GM12864 (cell line): ENCODE measurements at places on chromosomes 12 and 14.
A peak's percentile ranks its signal among the peaks of the same experiment; 100 is the strongest.

DNA sequence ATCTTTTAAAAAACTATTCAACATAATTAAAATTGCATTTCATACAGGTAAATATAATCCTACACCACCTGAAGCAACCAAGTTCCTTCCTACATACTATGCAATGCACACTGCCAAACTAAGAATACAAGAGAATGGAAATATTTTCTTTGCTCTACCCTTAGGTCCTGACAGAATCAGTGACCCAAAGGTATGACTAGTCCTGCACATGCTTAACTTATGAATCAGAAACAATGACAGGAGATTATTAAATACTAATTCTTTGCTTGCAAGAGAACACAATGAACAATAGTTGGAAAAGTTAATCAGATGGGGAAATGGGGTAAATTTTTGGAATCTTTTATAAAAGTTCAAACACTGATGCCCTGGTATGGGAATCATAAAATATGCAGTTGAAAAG, 220.1 kb downstream of the SOX5 start:
- no peak for DNase-seq

GRCh38 chr12:45050751-45051571, at the start of gene DBX2:
Gene DBX2, minus strand, starts transcription at chr12:45051099. Its CDS starts 172 bp downstream, at chr12:45050927.
- no peak for DNase-seq

GRCh38 chr12:48985475-48985897, 7.4 kb downstream of the WNT1 start:
- DNase-seq: no peak

- no peak for DNase-seq
Measured at GRCh38 chr14:21015312-21015711, 9.5 kb downstream of the NDRG2 start.

DNA sequence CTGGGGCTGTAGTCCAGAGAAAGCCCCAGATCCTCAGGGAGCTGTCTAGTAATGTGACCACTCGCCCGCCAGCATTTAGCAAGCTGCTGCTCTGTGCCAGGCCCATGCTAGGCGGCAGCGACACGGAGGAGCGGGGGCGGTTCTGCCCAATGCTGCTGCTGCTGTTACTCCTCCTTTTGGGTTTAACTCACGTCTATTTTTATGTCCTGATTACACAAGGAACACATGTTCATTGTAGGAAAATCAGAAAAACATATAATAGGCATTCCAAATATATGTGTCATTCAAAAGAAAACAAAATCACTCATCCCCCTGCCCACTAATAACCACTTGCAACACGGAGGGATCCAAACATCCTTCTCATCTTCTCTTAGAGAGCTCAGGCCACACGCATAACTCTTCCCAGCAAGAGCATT, 30.4 kb downstream of the CCDC92 start:
- DNase-seq: no peak

GRCh38 chr12:3428631-3429030, 62.4 kb upstream of the PRMT8 start:
- no peak for DNase-seq

DNA sequence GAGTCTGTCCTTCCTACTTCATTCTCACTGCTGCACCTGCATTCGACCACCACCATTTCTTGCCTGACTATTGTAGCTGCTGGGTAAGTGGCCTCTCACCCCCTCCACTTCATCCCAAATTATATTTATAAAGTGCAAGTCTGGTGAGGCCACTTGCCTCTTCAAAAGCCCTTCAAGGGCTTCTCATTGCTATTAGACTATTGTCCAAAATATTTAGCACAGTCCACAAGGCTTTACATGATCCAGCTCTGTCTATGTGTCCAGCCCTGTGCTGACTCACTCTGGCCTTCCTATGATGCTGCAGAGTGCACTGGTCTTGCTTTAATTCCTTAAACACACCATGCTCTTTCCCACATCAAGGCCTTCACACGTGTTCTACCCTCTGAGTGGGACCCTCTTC, 46.0 kb downstream of the PAH start:
- no peak for DNase-seq

DNA sequence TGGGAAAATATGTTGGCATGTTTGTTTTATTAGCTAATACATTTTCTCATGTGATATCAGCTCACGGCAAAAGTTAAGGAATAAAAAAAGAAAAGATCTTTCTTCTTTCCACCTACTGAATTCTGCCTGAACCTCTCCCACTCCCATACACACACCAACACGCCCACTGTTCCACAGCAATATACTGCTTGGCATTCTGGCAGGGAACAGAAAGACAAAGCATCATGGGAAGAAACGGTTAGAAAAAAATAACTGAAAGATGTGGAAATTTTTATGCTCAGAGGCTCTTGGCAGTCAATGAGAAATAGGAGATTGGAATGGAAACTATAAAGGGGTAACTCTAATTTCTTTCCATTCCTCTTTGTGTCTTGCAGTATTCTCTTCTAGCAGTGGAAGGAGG, 268.5 kb downstream of the FOXG1 start:
- DNase-seq: no peak

GRCh38 chr14:80699861-80700260, 241.7 kb downstream of the CEP128 start:
- no peak for DNase-seq

GRCh38 chr14:63605041-63605532, 36.6 kb downstream of the WDR89 start:
- DNase-seq: no peak

DNA sequence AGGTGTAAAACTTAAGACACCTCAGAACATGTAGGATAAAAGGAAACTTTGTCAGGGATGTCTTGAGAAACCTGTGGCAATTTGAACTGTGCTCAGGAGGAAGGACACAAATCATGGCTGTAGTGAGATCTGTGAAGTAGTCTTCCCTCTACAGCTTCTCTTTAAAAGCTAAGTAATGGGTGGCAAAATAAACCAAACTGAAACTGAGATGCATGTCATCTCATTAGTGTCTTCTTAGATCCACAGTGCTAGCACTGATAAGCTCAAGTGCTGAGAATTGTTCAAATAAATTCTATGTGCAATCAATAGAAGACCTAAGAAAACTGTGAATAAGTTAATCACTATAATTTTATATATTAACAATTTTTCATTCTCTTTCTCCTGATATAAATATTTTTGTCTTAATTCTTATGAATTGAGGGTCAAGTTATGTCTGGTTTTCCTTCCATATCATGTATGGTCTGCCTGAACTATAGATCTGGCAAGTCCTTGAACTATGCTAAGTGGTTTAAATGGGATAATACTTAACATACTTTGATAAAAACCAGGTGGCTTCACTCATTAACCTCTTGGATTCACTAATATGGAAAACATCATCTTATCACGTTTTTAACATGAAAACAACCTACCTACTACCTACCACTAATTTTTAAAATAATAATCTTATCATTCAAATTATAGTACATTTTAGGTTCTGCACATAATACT, 27.2 kb downstream of the SYT1 start:
- no peak for DNase-seq

DNA sequence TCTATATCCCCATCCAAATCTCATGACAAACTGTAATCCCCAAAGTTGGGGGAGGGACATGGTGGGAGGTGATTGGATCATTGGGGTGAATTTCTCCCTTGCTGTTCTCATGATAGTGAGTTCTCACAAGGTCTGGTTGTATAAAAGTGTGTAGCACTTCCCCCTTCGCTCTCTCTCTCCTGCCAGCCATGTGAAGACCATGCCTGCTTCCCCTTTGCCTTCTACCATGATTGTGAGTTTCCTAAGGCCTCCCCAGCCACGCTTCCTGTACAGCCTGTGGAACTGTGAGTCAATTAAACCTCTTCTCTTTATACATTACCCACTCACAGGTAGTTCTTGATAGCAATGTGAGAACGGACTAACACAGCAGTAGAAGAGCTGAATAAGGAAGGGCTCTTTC, 62.6 kb upstream of the VASH1 start:
- DNase-seq: no peak

DNA sequence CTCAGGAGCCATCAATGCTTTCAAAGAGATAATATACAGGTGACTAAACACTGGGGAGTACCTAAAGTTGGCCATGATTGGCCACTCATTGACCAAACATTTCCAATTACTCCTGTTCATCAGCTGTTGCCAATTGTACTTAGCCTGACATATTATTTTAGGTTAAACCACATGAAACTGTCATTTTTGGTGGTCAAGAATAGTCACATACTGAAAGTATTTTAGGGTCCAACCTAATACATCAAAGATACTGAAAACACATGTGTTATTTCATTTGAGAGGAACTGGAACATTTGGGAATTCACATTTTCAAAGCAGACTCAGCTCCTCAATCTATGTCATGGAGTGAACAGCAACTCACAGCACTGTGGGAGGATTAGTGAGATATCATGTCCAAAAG, 63.9 kb upstream of the KCNA5 start:
- DNase-seq: no peak

- DNase-seq: no peak
Measured at GRCh38 chr14:95317817-95318343, 1.8 kb downstream of the CLMN start.

DNA sequence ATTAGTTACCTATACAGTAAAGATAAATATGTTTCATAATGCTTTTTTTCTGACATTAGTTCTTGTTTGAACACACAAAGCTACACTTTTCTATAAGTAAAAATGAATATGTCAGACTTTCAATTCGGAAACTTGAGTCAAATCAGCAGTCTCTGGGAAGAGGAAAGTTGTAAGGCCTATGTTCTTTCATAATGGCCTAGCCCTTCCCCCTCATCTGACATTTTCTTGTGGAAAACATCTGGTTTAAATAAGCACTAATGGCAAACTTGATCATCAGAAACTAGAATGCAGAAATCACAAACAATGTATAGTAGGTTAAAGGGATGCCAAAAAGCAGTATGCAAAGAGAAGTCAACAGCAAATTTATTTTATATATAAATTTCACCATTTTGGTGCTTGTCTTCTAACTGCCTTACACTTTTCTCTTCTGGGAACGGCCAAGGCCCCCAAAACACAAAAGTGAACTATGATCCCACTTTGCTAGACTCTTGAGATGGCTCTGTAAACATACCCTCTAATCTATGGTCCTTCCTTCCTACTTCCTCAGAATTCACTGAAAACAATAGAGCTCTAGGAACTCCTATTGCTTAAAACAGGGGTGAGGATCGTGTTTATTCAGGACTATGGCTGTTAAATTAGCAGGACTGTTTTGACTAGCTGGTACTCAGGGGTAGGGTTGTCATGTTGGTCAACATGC, 444.1 kb downstream of the RAD51B start:
- DNase-seq: no peak

DNA sequence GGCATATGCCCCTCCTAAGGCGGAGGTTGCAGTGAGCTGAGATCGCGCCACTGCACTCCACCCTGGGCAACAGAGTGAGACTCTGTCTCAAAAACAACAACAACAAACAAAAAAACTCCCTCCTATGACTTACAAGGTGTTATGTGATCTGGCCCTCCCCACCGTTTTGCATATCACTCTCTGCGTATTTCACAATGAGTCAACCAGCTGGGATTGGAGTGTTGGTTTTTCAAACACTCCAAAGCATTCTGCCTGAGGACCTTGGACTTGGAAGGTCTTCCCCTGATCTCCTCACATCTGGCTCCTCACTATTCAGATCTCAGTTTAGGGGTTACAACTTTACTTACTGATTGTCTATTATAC, 14.0 kb downstream of the MANSC1 start:
- DNase-seq: no peak

GRCh38 chr14:32254952-32255679, 52.0 kb upstream of the RNU6-8 start:
- DNase-seq: peak; percentile 21

- DNase-seq: no peak
Measured at GRCh38 chr14:95915330-95915729, 38.7 kb downstream of the TUNAR start.

DNA sequence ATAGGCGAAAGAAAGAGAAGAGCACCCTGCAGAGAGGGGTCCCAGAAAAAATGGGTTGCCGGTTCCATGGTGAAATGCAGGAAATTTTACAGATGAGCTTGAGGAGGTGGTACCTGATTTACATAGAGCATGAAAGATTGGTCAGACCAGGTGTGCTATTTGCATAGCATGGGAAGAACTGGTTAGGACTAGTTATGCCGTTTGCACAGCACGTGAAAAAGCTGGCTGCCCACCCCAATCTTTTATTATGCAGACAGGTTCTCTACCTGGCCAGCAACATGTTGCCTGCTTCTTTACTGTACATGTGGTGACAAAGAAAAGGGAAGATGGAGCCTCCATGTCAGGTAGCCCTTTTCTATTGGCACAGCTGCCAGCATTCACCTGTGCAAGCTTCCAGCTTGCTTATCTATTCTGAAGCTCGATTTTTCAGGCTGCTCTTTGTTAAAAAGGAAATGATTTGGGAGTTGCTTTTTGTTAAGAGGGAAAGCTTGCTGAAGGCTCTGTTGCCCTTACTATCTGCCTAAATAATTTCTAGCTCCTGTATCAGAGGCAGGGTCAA, 62.9 kb upstream of the ELK3 start:
- no peak for DNase-seq
